Activated naive CD8-positive, alpha-beta T cell treated with anti-CD3 and anti-CD28 coated beads, Interleukin-2, amount 10 ng/mL, durations not matched to agents 7 days and 5 days (primary cell): ENCODE measurements at places on chromosomes 5 and 9. TPM values are rescaled to one million over a fixed set of nuclear protein-coding genes. Genes with fewer than 3 reads are reported as not detected.

- no peak for DNase-seq
Measured at GRCh38 chr9:79985264-79985663, 413.5 kb downstream of the TLE4 start.

GRCh38 chr5:139662617-139663016 is 14.5 kb downstream of the CXXC5 start:
- DNase-seq: no peak

DNA sequence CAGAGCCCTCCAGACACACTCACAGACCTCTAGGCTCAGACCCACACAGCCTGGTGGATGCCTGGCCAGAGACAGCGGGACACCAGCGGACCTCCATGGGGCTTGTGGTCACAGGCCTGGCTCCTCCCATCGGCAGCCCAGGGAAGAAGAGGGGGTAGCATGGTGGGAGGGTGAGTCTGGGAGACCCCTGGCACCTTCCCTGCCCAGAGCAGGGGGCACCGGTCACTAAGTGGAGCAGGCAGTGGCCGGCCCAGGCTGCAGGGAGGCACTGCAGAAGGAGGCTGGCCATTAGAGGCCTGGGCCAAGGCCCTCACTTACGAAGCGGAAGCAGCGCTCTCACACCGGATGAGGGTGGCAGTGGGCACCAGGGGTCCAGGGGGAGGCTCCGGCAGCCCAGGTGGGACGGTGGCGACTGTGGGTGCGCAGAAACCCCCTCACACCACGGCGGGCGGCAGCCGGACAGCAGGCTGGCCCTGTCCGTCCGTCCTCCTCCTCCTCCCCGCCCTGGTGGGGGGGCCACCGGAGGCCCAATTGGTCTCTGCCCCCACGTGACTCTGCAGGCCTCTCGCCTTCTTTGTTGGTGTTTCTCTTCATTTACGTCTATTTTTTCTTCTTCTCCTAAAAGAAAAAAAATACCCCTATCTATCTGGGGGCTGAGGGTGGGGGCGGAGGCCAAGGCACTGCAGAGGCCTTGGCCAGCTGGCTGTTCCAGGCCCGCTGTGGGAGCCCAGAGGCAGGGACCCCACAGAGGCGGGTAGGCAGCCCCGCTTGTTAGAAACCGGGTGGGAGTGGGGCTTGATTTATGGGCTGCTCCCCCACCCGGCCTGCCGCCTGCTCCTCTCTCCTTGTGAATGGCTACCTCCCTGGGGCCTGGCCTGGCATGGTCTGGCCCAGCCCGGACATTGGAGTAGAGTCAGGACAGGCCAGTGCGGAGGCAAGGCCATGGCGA is at the start of gene NR5A1:
Gene NR5A1, minus strand, starts transcription at position 469 of the 949 bp plus-strand sequence. CDS start 4,004 bp downstream, outside the sequence.
- no peak for DNase-seq

DNA sequence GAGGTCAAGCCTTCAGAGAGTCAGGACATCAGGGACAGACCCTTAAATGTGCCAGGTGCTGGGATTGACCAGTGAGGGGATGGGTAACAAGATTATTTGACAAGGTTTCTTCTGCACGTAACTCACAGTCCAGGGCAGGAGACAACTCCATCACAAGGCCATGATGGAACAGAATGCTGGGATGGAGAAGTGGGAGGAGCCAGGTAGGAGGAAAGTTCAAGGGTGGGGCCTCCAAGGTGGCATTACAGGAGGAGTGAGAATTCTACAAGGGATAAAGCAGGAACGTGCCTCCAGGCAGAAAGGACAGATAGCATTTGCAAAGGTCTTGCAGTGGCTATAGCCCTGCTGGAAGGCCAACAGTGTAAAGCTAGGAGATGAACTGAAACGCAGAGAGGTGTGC is 102.2 kb downstream of the FGF18 start:
- no peak for DNase-seq

GRCh38 chr5:142143878-142144277 is 35.3 kb downstream of the NDFIP1 start:
- no peak for DNase-seq

- DNase-seq: no peak
Measured at GRCh38 chr5:16120579-16120978, 59.0 kb downstream of the MARCHF11 start.

GRCh38 chr5:169015991-169016390 is 284.9 kb downstream of the SLIT3 start:
- no peak for DNase-seq

DNA sequence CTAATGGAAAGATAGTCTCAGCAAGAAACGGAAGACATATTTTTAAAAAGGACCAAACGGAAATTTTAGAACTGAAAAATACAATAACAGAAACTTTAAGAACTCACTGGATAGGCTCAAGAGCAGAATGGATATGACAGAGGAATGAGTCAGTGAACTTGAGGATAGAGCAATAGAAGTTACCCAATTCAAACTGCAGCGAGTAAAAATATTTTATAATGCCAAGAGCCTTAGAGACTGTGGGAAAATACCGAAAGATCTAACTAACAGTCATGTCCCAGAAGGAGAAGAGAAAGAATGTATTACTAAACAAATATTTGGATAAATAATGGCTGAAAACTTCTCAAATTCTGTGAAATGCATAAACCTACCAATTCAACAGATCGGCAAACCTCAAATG is 40.8 kb downstream of the ADAMTS2 start:
- no peak for DNase-seq

DNA sequence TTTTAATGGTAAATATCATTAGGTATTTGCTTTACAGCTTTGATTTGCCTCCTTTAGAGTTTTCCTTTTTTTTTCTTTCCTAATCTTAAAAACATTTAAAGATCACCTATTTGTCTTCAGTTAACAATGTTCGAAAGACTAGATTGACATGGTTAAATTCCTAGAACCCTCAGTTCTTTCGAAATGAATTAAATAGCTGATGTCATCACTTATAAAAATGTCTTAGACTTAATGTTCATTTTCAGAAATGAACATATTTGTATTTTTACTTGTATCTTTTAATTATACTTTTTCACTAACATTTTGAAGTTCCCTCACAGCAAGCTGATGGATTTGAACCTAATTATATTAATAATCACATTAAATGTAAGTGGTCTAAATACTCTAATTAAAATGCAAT is 205.3 kb upstream of the IRX4 start:
- no peak for DNase-seq

DNA sequence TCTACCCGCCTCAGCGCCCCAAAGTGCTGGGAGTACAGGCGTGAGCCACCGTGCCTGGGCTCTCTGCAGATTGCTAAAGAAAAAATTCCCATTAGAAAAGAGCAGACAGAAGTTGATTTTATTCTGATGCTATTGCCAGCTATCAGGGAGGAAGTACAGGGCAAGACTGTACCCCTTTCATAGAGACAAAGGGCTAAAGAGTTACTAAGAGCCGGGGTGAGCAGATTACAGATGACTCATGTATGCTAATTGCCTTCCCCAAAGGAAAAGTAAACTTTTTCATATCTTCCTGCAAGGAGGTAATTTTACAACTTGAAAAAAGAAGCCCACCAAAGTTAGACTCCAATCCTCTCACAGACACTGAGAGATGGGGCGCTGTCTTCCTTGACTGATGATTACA is 42.3 kb upstream of the MCTP1 start:
- DNase-seq: no peak

DNA sequence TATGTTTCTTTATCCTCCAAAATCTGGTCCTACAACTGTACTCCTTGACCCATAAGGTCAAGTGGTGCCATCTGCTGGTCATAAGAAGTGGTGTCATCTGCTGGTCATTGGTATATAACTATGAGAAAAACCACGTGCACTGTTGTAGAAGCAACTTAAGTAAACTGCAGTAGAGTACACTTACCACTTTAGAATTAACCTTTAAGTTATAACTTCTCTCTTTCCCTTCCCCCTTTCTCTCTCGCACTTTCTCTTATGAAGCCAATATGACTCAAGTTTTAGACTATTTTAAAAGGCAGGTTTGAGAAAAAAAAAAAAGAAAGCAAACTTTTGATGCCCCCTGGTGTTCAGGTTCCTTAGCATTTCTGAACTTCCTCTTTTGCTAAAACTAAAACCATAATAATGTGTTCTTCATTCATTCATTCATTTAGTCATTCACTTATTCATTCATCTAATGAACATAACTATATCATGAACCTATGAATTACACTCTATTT is 12.8 kb upstream of the MTAP start:
- DNase-seq: no peak

DNA sequence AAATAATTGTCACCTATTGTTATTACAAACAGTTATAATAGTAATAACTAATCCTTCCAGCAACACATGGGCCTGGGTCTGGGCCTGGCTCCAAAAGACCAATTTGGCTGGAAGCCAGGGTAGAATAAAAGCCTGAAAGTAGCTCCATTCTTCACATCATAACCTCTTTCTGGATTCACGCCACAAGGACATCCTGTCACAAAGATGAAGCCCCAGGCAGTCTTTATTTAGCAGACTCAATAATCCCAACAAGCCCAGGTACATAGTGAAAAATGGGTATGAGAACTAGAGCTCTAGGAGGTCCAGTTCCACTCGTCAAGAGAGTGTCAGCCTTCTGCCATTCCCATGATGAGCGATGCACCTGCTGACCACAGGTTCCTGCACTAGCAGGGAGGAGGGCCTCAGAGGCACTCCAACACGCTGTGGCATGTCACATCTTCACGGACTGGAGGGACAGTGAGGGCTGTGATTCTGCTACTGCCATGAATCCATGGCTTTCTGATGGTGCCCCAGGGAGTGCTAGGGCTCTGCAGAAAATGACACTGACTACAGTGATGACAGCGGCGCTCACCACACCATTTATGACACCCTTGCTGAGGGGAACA is 124.9 kb downstream of the SPOCK1 start:
- no peak for DNase-seq

DNA sequence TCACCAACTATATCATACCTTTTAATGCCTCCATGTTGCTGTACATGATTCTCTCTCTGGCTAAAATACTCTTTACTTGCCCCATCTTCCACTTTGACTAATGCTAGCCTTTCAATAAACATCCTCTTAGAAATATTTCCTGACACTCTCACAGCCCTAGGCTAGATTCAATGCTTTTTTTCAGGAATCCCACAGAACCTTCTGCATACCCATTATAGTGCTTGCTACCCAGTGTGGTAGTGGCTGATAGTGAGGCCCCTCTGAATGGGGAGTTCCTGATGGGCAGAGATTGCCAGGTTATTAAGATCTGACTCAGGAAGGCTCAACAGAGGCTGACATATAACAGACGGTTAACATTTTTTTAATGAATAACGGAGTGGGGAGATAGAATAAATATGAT is 11.6 kb downstream of the SSBP2 start:
- no peak for DNase-seq

- no peak for DNase-seq
Measured at GRCh38 chr9:81849631-81850259, 78.5 kb upstream of the SPATA31D4 start.

- no peak for DNase-seq
Measured at GRCh38 chr5:63029891-63030290, 451.3 kb downstream of the LRRC70 start.

DNA sequence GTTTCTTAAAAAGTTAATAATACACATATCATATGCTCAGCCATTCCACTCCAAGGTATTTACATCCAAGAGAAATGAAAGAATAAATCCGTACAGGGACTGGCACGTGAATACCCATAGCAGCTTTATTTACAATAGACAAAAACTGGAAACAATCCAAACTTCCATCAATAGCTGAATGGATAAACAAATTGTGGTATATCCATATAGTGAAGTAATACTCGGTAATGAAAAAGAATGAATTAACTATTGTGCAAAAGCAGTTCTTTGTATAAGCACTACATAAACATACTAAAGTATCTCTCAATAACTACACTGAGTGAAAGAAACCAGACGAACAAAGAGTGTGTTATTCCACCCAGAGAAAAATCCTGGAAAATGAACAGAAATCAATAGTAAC is 17.6 kb downstream of the COL23A1 start:
- no peak for DNase-seq

DNA sequence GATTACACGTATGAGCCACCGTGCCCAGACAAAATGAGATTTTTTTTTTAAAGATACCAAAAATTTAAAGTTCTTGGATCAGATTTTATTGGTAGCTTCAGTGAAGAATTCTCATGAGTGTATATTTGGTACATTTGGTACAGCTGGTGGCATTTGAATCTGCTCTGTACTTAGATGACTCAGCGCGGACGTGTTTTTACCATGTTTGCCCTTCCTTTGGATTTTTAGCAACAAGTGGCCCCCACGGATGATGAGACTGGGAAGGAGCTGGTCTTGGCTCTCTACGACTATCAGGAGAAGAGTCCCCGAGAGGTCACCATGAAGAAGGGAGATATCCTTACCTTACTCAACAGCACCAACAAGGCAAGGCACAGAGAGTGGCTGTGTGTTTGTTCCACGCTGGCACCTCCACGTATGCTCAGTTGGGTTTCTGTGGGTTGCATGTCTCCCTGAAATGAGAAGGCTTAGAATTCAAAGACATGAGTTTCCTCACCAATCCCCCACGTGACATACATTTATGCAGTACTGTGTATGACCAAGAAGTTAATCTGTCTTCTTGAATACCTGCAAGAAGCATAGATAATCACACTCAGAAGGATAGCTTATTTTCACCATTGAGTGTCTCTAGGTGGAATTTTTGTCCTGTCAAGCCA is 36.3 kb downstream of the SPTAN1 start:
- no peak for DNase-seq

DNA sequence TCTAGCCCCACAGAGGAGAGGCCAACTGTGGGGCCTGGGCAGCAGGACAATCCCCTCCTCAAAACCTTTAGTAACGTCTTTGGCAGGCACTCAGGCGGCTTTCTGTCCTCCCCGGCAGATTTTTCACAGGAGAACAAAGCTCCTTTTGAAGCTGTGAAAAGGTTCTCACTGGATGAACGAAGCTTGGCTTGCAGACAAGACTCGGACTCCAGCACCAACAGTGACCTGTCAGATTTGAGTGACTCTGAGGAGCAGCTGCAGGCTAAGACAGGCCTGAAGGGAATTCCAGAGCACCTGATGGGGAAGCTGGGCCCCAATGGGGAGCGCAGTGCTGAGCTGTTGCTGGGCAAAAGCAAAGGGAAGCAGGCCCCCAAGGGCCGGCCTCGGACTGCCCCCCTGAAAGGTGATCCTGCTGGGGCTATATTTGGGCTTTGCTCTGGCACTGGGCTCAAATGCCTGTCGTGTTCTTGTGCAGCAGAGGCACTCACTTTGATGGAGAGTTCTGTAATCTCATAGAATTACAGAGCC is 39.4 kb downstream of the KDM3B start:
- DNase-seq: no peak

Gene HAVCR1
- total RNA-seq: 3.4 TPM

Gene GMCL2
- total RNA-seq: not detected

Gene BTNL8
- not detected for total RNA-seq

Gene DMRT2
- total RNA-seq: not detected

Gene PTGES
- total RNA-seq: not detected

Gene CAMLG
- 24.7 TPM for total RNA-seq

Gene POU5F2
- total RNA-seq: 1.3 TPM

Gene PCDHGB2
- total RNA-seq: 0.64 TPM

Gene FAM53C
- 31.2 TPM for total RNA-seq

Gene CCL27
- total RNA-seq: not detected

Gene CCNB1
- 118 TPM for total RNA-seq

Gene MED7
- total RNA-seq: 15.3 TPM

Gene FAM193B
- total RNA-seq: 142 TPM
